Nephron progenitor cell (in vitro differentiated cells): ENCODE measurements at places on chromosomes 2 and 18.

GRCh38 chr2:43265421-43265820, 39.0 kb upstream of the ZFP36L2 start:
- no peak for DNase-seq

DNA sequence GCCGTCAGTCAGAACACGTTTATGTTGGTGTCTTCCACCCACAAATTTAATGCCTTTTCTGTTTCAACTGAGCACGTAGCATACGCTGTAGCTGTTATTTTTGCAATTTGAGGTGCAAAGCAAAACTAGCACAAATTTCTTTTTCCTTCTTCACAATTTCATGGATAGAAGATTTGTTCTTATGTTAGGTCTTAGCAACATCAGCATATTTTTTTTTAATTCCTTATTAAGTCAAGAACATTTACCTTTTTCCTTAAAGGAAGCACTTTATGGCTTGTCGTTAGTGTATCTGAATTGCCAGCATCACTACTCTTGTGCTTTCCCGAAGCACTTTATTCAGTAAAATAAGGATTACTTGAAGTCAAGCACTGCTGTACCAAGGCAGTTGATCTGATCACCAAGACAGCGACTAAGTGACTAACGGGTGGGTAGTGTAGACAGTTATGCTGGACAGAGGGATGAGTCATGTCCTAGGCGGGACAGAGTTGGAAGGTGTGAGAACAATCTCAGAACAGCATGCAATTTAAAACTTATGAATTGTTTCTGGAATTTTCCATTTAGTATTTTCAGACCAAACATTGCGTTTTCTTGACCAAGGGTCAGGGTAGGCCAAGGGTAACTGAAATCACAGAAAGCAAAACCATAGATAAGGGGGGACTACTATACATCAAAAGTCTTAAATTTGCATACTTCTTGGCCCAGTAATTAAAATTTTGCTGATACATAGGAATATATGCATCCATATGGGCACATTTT, 13.3 kb downstream of the BABAM2 start:
- DNase-seq, result no peak

DNA sequence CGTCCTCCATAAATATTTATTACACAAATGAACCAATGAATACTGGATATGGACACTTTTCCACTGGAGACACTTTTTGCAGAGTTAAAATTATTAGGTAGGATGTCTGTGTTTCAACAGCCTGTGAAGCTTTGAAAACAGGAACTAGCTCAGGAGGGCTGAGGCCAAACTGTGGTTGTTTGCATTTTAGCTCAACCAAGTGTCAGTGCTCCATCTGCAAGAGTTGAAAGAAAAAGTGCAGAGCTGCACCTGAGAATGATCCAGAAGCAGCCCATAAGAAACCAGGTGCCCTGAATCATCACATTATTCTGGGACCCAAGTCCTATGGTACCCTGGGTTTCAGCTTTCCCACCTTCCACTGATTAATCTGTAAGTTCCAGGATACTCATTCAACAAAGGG, 180.4 kb downstream of the TRIB2 start:
- no peak for DNase-seq

GRCh38 chr2:174607989-174608865, 10.6 kb upstream of the WIPF1 start:
- DNase-seq, result no peak
